ENCODE measurements at places on chromosomes 6 and 20. TPM values are rescaled to one million over a fixed set of nuclear protein-coding genes. Genes with fewer than 3 reads are reported as not detected.

- peaks cover 14% of the 10 kb centered on the region for H3K27me3 ChIP-seq
- peaks cover 27% of the 10 kb centered on the region for H3K4me1 ChIP-seq
- no peak for DNase-seq
- H3K4me3 ChIP-seq = no peak overlapping the region
- H3K27ac ChIP-seq = no peak overlapping the region
Observed at GRCh38 chr6:44217332-44218143, 812 bp downstream of the MYMX start.

GRCh38 chr20:51522207-51522606 lies 20.3 kb downstream of the NFATC2 start:
- H3K4me3 ChIP-seq = no peak overlapping the region

DNA sequence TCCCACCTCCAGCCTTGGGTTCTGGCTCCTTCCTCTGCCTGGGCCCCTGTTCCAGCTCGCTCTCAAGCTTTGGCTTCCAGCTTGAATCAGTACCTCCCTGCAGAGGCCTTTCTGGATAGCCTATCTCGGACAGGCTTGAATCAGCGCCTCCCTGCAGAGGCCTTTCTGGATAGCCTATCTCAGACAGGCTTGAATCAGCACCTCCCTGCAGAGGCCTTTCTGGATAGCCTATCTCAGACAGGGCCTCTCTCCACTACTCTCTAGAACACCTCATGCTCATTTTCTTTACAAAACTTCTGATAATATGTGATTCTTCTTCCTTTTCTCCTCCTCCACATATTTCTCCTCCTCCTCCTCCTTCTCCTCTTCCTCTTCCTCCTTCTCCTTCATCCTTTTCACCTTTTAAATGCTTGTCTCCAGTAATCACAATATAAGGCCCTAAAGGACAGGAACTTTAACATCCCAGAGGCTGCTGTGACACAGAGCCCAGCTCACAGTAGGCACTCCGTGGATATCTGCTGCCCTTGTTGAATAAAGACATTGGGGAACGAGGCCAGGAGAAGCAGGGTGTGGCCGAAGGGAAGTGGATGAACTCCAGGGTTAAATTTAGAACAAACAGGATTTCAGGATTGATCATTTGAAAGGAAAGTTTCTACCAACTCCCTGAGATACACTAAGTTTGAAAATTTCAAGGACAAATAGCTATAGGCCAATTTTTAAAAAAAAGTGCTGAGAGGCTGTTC lies 9.3 kb upstream of the RPS6KA2 start:
- no peak overlapping the region for H3K27ac ChIP-seq
- peaks cover 26% of the 10 kb centered on the region for H3K27me3 ChIP-seq
- H3K36me3 ChIP-seq = no peaks in the 10 kb centered on the region
- DNase-seq = no peak
- H3K4me1 ChIP-seq = peaks cover 11% of the 10 kb centered on the region
- H3K4me3 ChIP-seq = no peak overlapping the region

CD93 gene
- total RNA-seq = 0.73 TPM

GRCh38 chr6:2844008-2844407 lies 2.3 kb upstream of the SERPINB1 start:
- peaks cover 19% of the 10 kb centered on the region for H3K36me3 ChIP-seq
- peaks cover 68% of the 10 kb centered on the region for H3K4me1 ChIP-seq
- H3K27me3 ChIP-seq = no peaks in the 10 kb centered on the region
- H3K27ac ChIP-seq = no peak overlapping the region

DNA sequence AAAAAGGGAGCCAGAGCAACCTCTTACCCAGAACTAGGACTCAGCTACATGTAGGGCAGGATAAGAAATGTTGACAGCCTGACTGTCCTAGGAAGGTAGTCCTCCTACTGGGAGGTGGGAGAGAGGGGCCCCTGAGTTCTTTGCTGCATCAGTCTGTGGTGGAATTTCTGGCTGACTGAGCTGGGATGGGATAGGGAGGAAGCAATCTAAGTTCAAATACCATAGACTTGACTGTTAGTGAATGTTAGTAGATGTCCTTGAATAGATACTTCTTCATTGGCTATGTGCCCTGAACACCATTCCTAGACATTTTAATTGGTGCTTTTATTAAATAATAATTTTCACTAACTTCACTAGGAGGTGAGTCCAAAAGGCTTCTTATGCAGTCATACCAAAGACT lies 1343.6 kb upstream of the CITED2 start:
- H3K27me3 ChIP-seq = no peaks in the 10 kb centered on the region
- no peaks in the 10 kb centered on the region for H3K36me3 ChIP-seq
- H3K27ac ChIP-seq = no peak overlapping the region
- no peaks in the 10 kb centered on the region for H3K4me1 ChIP-seq
- no peak overlapping the region for H3K4me3 ChIP-seq

GRCh38 chr20:64099880-64100565 lies 7.3 kb downstream of the NPBWR2 start:
- H3K4me3 ChIP-seq = no peak overlapping the region
- H3K27ac ChIP-seq = no peak overlapping the region
- peaks cover 20% of the 10 kb centered on the region for H3K4me1 ChIP-seq

All from activated CD8-positive, alpha-beta T cell treated with anti-CD3 and anti-CD28 coated beads, Interleukin-2, amount 10 ng/mL, durations not matched to agents 7 days and 5 days (primary cell).